ENCODE measurements at places on chromosomes 12 and 14.

DNA sequence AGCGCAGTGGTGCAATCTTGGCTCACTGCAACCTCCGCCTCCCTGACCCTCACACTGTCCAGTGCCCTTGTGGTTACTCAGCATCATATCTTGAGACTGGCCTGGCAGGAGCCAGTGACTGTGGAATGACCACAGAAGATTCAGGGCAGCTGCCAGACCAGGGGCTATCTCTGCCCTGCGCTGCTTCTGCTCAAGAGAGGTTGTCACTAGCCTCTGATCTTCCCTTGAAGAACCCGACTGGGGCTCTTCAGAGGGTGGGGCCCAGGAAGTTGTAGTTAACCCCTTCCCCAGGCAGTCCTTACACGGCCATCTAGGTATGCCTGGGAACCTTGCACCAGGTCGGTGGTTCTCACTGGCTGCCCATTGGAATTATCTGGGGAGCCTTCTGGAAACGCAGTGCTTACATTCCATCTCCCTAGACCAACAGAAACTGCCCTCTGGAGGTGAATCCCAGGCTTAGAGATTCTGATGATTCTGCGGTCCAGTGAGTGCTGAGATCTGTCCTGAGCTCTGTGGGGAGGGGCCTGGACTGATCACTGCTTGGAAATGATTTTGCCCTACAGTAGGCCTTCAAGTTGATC, 41.4 kb downstream of the PLEKHG3 start:
- no peak for DNase-seq

GRCh38 chr12:104427547-104427938, 29.2 kb upstream of the CHST11 start:
- DNase-seq = no peak

GRCh38 chr12:40375076-40375475, 150.3 kb downstream of the LRRK2 start:
- no peak for DNase-seq

- DNase-seq = peak; percentile 42
These were observed 428.1 kb downstream of the NRXN3 start for GRCh38 chr14:78598046-78598920.

GRCh38 chr12:49294086-49294803, 702 bp upstream of the PRPH start:
- no peak for DNase-seq

- DNase-seq = no peak
These were observed 1553.8 kb upstream of the FLRT2 start for GRCh38 chr14:83975841-83976770.

DNA sequence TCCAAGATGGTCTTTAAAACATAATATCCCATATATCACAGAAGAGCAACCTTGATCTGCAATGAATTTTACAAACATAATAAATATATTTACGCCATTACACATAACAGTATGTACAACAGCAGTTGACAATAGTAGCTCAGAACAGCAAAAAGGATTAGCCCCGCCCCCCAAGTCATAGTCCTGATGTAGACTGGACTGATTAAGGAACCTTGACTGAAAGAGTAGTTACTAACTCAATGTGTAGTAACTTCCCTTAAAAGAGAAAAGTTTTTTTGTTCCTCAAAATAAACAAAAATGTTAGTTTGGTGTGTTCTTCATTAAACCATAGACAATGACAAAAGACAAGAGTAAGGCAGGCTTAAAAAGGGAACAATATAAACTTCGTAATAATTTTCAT, 44.5 kb downstream of the GTF2A1 start:
- DNase-seq = no peak

DNA sequence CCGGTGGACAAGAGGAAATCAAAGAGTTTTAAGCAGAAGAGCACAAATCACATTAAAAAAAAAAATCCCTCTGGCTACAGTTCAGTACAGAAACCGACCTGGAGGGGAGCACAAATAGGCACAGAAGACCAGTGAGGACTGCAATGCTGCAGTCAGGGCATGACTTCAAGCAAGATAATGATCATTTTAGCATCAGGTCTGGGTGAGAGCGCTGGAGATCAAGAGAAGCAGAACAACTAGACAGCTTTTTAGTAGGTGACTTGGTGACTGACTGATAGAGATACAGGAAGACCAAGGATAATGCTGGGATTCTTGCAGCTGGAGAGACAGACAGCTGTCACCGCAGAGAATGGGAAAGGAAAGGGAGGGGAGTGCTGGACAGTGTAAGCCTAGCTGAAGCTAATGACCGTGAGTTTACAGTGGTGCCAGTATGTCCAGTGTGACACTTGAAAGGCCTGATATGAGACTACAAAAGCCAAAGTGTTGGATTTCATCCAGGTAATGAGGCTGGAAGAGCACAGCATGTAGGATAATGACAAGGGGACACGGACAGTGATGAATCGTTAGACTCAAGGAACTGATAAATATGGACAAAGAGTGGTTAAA, 5.6 kb downstream of the NFYB start:
- DNase-seq = no peak

- DNase-seq = no peak
These were observed 82.0 kb upstream of the EEA1 start for GRCh38 chr12:93011100-93011499.

GRCh38 chr12:131897276-131897675, 2.9 kb downstream of the ULK1 start:
- DNase-seq = no peak

- DNase-seq = no peak
These were observed 168.1 kb upstream of the PRICKLE1 start for GRCh38 chr12:42757624-42758119.

DNA sequence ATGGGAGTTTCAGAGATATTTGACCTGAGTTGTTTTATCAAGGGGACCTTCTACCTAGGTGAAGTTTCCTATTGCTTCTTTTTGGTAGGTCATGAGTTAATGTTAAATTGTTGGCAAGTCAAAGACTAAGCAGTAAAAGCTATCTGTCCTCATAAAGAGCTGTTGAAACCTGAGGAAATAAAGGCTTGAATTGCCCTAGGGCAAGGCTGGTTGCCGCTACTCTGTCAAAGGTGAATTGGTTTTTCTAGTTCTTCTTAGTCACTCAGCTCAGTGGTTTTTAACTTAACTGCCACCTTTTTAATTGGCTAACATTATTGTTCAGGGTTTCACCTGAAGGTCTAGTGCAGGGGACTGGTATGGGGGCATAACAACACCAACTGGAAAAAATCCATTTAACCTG, 441.6 kb upstream of the FBXO33 start:
- no peak for DNase-seq

DNA sequence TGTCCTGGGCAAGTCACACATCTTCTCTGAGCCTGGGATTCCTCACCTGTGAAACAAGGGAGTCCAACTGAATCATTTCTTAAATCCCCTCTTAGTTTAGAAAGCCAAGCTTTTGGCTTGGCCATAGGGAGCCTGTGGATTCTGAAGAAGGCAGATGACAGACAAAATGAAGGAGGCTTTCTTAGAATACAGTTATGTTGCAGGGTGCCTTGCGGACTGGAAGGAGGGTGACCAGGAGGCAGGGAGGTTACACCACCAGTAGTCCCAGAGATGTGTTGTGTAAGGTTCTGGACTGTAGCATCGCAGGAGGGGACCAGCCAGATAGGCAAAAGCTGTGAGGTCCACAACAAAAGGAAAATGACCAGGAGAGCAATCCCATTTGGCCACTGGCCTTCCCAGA, 8.2 kb upstream of the ACVR1B start:
- DNase-seq = no peak

GRCh38 chr14:76065519-76065918, 80.0 kb downstream of the IFT43 start:
- no peak for DNase-seq

- DNase-seq = no peak
These were observed 51.9 kb downstream of the SH2B3 start for GRCh38 chr12:111457577-111457976.

- DNase-seq = no peak
These were observed 20.3 kb upstream of the DRAM1 start for GRCh38 chr12:101857043-101857558.

GRCh38 chr12:90069711-90070110, 361.1 kb upstream of the ATP2B1 start:
- no peak for DNase-seq

GRCh38 chr12:49028666-49029275, 10.2 kb upstream of the PRKAG1 start:
- DNase-seq = no peak

- DNase-seq = no peak
These were observed 173.9 kb downstream of the TSPAN9 start for GRCh38 chr12:3251067-3251466.

GRCh38 chr14:79730196-79730595, 481.1 kb downstream of the DIO2 start:
- DNase-seq = no peak

- DNase-seq = no peak
These were observed 30.8 kb upstream of the SOCS2 start for GRCh38 chr12:93541578-93542225.

- DNase-seq = no peak
These were observed 174.1 kb upstream of the RTL1 start for GRCh38 chr14:101077481-101078074.

DNA sequence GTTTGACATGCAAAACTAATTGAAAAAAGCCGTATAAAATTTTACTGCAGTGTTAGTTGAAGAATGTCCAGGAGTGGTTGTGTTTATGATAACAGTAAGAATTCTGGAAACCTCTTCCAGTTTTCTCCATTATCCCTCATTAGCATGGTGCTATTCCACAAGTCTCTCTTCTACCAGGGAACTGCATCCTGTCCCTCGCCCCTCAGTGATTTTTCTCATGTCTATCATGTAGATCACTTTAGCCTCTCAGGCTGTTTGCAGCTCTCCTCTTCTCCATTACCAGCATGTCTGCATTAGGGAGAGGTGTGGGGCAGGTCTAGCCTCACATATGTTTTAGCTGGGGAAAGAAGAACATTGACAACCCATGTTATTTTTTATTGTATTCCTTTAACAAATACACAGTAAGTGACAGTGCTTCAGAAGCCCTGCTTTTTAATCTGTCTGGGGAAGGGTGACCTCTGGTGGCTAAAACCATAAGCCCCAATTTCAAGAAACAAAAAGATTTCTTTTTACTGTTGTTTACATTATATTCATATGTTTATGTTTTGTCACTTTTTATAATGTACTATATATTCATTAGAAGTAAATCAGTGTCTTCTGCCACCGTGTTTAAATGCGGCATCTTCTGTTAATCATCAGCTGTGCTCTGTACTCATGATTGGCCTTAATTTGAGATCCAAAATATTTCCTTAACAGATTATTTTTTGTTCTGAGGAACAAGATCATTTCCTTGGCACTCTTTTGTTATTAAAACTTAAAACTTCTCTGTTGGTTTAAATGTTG, 70.7 kb downstream of the RASSF8 start:
- DNase-seq = peak; percentile 22

GRCh38 chr12:118743896-118744700, 237.2 kb upstream of the SRRM4 start:
- no peak for DNase-seq

GRCh38 chr14:71891970-71892369, 40.3 kb upstream of the RGS6 start:
- no peak for DNase-seq

DNA sequence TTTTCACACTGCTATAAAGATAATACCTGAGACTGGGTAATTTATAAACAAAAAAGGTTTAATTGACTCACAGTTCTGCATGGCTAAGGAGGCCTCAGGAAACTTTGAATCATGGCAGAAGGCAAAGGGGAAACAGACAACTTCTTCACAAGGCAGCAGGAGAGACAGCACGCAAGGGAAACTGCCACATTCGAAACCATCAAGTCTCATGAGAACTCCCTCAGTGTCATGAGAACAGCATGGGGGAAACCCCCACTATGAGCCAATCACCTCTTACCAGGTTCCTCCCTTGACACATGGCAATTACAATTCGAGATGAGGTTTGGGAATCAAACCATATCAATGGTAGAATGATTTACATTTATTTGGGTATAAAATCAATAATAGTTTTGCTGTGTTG, 558.5 kb downstream of the TMTC2 start:
- no peak for DNase-seq

DNA sequence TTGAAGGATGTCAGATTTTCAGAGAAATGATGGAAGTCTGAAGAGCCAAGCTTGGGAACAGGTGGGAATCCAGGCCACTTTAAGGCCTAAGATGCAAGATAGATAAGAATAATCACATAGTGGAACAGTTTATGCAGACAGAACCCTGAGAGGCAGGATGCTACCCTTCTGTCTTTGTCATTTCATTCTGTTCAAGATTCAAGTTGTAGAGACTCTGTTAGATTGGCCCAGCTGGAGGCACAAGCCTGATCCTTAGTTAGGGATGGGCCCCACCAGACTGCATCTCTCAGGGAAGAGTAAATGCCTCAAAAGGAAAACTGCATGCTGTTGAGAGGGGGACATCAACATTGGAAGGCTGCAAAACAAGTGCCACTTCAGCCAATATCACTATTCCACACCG, 287.0 kb downstream of the PCNX1 start:
- no peak for DNase-seq

GRCh38 chr14:61342932-61343331, 21.6 kb downstream of the PRKCH start:
- DNase-seq = no peak

DNA sequence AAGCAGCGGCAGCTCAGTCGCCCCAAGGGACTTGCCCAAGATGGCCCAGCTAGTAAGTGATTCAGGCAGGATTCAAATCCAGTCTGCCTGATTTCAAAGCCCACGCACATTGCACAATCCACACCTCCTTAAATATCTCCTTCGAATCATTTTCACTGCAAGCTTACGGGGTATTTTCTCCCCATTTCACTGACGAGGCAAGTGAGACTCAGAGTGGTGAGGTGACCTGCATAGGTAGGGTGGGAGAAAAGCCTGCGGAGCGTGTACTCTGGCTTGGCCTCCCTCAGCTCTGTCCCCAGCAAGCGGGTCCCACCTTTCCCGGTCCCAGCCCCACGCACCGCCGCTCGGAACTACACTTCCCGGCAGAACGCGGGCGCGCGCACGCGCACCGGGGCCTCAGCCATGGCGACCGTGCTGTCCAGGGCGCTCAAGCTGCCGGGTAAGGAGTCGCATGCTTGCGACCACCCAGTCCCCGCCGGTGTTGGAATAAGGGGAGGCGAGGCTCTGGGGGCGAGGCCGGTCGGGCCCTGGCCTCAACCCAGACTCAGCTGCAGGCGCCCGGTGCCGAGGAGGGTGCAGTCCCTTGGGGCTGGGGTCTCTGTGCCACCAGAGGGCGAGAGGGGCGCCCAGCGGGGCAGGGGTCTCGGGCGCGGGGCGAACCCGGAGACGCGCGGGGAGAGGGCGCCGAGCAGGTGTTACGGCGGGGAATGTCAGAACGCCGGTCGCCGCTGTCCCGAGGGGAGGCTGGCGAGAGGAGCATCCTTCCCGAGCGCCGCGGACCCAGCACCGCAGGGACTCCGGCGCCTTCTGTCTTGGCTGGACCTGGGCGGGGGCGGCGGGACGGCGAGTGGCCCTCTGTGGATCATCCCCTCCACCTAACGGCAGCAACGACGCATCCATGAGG, at the start of gene FAM234B:
TSS of gene FAM234B (plus strand) at position 380 of the 904 bp plus-strand sequence. CDS start at position 403, 23 bp downstream.
- DNase-seq = peak; percentile 77
